Fibroblast of skin of right biceps (primary cell): ENCODE measurements at places on chromosomes 2 and 18.

- DNase-seq = peak; percentile 62
Observed at GRCh38 chr2:85266146-85267041, 61.4 kb downstream of the TGOLN2 start.

- no peak for DNase-seq
Observed at GRCh38 chr2:143824791-143825190, 695.1 kb downstream of the ZEB2 start.

- DNase-seq = no peak
Observed at GRCh38 chr2:42974169-42974720, 181.9 kb upstream of the HAAO start.

DNA sequence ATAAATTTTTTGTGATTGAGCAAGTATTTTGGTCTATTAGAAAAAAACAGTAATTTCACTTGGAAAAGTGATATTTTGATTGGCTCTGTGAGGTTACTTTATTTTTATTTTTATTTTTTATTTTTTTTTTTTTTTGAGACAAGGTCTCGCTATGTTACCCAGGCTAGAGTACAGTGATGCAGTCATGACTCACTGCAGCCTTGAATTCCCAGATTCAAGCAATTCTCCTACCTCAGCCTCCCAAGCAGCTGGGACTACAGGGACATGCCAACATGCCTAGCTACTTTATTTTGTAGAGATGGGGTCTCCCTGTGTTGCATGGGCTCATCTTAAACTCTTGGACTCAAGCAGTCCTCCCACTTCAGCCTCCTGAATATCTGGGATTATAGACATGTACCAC, 60.9 kb upstream of the MGAT5 start:
- DNase-seq = peak; percentile 75

DNA sequence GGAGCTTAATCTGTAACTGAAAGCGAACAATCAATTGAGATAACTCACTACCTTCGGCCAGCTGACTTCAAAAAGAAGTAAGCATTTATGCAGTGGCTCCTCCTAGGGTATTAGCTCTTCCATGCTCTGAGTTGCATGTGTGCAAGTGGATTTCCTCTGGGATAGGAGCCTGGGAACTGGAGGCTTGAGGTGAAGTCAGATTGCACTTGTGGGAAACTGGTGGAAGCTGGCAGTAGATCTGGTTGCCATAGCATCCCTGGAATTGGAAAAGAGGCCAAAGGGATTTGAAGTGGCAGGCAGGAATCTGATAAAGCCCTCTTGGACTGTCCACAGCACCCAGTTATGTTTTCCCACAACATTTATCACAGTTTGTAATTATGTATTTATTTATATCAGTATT, 50.6 kb upstream of the FMNL2 start:
- no peak for DNase-seq

DNA sequence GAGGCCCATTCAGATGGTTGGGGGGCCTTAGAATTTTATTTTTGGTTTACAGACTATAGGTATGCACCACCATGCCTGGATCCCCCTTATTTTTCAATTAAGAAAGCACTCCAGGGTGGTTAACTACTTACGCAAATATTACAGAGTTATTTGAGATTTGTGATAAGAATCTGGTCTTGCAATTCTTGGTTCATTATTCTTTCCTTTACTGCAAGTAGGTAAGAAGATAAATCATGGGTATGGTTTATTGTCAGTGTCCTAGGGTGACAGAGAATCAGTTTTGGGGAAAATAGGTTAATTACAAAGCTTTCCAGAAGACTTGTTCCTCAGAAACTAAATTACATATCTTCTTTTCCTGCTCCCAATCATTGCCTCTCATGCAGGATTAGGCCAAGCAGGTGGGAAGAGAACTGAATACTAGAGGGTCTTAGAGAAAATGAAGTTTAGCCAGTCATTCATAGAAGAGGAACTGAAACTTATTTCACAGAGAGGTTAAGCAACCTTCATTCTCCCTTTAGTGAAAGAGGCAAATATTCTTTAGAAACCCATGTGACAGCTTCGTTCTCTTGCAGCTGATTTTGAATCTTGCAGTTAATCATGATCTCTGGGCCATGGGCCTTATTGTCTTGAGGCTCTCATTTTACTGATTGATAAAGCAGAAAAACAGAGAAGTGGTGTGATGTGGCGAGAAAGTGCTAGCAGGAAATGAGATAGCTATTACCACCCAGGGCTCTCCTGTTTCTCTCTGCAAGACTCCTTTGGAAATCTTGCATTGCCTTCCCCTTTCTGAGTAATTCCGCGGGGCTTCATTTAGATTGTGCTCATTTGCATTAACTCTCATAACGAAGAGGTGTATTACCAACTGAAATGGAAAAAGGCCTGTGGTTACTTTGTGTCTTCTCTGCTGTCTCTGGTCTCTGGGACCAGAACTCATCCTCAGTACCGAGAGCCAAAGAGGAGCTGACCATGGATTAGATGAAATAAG, 44.8 kb upstream of the ARHGAP25 start:
- DNase-seq = no peak

DNA sequence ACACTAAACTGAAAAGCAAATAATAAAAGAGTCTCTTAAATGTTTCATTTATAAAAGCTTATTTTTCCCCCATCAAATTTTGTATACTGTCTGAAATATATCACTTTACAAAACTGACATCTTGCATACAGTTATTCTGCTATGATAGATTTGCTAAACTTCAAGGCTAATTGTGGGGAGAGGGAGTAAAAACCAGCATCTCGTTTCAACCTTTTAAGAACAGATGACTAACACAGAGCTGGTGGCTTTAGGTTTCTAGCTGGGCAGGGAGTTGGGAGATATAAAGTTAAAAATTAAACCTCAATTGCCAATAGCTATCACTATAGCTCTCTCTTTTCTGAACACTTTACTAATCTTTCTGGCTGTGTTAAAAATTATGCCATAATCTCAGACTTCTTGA, 23.5 kb downstream of the C1D start:
- DNase-seq = no peak

DNA sequence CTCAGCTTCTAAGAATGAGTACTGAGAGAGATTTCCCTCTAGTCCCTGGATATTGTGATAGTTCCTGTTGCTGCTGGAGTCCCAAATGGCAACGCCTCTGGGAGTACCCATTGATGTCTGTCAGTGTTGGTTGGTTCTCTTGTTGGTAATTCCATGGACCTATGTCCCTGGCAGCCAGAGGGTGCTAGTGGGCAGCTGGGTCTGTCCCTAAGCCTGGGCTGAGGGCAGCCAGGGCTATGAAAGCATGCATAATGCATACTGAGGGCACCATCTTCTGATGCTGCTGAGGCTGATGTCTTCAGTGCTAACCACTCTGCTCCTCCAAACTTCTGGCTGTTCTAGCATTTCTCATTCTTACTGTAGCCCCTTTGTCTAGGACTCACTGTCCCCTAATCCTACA, 35.9 kb downstream of the NABP1 start:
- DNase-seq = no peak

- DNase-seq = no peak
Observed at GRCh38 chr2:60354713-60355112, 198.7 kb downstream of the BCL11A start.

DNA sequence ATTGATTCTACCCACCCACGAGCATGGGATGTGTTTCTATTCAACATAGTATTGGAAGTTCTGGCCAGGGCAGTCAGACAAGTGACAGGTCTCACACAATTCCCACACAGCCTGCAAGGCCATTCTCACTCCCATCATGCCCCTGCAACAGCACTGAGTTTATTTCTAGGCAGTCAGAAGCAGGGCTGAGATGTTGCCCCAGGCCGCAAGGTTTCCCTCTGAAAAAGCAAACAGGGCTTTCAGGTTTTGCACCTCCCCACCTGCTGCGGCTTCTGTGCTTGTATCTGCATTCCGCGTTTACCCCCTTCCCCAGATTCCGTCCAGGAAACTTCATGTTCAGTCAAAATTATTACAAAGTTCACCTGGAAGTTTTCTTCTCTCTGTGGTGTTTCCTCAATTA, 9.4 kb upstream of the TACR1 start:
- no peak for DNase-seq

GRCh38 chr2:179019260-179019659, 30.7 kb downstream of the CCDC141 start:
- DNase-seq = no peak

- no peak for DNase-seq
Observed at GRCh38 chr2:160509016-160509415, 15.4 kb upstream of the RBMS1 start.

DNA sequence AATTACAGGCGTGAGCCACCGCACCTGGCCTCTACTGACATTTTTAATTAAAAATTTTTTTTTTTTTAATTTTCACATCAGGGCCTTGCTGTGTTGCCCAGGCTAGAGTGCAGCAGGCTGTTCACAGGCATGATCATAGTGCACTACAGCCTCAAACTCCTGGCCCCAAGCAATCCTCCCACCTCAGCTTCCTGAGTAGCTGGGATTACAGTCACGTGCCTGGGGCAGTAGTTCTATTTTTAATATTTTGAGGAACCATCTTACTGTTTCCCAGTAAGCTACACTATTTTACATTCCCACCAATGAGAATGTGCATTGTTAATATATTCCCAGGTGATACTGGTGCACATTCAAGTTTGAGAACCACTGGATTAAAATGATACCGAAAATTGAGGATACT, 92.7 kb downstream of the WDSUB1 start:
- DNase-seq = no peak

GRCh38 chr2:232075859-232076258, 114.3 kb downstream of the DIS3L2 start:
- DNase-seq = no peak

DNA sequence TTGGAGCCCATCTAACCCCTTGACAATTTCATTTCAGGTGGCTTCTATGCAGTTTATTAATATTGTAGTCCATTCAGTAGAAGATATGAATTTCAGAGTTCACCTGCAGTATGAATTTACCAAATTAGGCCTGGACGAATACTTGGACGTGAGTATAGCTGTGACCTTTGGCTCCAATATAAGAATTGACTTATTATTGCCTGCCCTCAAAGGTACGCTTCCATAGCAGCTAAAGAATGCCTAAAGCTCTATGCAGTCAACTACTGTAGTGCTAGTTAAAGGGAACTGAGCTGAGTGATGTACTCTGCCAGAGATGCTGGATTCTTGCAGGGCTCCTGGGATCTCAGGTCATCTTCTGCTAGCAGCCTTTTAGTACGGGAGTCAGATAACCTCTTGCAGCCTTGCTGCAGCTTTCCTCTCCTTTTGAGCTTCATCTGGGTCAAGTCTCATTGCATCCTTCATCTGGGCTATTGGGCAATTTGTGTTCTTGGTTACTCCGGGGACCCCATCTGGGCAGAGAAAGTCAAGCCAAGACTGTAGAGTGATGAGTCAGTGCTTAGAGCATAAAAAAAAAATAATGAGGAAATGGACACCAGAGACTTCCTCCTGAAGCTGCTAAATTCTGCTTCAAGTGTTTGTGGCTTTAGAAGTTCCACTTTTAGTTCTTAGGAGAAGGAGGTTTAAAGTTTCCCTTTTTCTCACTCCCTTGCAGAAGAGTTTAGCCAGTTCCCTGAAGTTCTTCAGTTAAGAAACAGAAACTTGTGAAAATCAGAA, 105.6 kb downstream of the PRPF40A start:
- DNase-seq = peak; percentile 73

DNA sequence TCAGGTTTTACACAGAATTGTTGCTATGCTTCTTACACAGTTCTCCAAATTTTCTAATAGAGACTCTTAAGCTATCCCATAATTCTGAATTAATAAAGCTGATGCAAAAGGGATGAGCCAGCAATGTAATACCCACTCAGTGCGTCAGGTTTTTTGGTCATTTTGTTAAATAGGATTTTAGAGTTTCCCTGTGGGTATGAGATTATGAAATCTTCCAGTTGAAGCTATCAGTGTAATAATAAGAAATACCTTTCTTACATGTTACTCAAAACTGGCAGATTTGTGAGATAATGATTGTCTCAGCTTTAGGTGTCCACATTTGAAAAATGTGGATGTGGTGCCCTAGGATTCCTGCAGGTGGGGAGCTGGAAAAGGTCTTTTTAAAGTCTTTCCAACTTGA, 44.5 kb downstream of the SOCS6 start:
- peak; percentile 31 for DNase-seq

DNA sequence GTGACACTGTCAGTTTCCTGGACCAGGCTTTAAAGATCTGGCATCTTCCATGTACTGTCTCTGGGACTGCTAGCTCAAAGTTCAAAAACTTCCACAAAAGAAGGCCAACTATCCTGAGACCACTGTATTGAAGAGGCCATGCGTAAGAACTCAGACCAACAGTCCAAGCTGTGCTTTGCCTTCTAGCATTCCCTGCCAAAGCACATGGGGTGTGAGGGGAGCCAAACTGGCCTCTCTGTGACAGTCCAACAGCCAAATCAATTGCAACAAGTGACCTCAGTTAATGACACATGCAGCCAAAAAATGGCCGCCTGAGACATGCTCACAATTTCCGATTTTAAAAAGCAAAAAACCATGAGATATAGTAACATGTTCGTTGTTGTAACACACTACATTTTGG, 160.3 kb upstream of the CDH19 start:
- no peak for DNase-seq

DNA sequence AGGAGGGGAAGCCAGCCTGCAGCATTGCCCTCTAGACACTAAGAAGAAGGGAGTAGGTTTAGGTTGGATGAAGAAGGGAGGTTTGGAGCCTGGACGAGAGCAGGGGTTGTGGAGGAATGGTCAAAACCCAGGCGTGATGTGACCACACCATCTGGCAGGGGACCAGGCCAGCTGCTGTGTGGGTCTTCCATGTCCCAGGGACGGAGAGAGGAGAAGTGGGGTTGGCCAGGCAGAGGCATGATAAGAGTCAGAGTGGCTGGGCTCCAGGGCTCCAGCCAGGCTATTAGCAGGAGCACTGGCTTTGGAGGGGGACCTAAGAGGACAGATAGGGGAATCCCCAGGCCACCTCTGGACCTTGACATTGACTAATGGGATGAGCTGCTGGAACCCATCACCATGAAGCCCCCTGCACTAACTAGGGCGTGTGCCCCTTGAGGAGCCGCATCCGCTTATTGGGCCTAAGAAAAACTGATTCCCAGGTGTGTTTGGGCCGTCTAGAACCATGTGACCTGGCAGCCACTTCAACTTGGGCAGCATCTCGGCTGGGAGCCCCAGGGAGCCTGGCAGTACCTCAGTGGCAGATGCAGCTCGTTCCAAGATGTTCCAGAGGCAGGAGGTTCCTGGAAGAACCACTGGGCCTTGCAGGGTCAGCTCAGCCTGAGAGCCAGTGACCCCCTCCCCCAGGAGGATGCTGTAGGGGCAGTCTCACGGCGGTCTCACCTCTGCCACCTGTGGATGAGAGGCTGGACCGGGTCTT, 235.1 kb downstream of the AGAP1 start:
- no peak for DNase-seq

GRCh38 chr2:96874198-96874831, 4.4 kb upstream of the SEMA4C start:
- DNase-seq = no peak

DNA sequence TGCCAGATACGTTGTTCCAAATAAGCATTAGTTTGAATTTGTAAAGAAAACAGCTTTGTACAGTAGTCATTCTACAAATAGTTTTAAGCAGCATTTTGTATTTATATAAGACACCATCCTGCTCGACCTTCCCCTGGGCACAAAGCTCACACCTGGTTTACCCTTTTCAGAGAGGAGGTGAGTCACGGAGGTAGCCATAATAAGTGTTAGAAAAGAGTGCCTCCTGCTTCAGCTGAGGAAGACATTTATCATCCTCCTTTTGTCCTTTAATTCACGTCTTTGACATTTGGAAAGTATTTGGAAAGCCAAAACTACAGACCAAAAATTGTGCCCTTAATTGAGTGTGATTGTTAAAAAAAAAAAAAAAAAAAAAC, 6.8 kb downstream of the RAB12 start:
- DNase-seq = peak; percentile 21
